ENCODE measurements at places on chromosomes 7 and 10.

GRCh38 chr7:105775580-105775979, 100.8 kb downstream of the ATXN7L1 start:
- DNase-seq, result no peak

GRCh38 chr7:102387064-102387463, 9.1 kb upstream of the PRKRIP1 start:
- DNase-seq, result no peak

DNA sequence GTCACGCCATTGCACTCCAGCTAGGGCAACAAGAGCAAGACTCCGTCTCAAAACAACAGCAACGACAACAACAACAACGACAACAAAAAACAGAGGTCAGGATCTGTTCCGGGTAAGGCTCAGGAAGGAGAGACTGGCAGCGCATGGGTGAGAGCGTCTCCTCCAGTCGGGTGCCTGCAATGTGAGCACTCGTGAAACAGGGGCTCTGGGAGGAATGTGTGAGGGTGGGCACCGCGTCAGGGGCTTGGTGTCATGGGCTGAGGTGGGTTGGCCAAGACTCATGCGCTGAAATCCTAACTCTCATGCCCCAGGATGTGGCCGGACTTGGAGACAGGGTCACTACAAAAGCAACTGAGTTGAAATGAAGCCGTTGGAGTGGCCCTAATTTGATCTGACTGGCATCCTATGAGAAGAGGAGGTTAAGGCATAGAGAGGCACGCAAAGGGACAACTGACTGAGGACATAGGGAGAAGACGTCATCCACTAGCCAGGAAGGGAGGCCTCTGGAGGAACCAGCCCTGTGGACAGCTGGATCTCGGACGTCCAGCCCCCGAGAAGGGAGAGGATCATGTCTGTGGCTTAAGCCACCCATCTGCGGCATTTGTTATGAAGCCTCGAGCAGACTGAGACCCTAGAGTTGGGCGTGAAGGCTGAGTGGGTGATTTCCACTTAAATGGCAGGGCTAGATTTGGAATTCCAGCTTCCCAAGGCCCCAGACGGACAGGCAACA, 241.5 kb upstream of the PITRM1 start:
- DNase-seq, result no peak

DNA sequence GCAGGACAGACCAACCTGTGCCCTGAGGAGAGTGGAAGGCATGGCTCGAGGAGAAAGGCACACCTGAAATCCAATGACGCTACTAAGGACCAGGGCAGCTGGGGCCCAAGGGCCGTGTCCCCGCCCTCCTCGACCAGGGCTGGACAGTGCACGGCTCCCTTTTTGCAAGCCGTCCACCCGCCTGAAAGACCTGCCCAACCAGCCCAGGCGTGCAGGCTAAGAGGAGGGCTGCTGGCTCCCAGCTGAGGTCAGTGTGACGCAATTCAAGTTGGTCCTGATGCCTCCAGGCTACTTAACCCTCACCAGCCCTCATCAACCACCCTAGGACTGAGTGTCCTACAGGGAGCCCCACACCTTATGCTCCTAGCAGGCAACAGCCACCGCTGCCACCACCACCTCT, 69.3 kb downstream of the DLG5 start:
- DNase-seq, result no peak

DNA sequence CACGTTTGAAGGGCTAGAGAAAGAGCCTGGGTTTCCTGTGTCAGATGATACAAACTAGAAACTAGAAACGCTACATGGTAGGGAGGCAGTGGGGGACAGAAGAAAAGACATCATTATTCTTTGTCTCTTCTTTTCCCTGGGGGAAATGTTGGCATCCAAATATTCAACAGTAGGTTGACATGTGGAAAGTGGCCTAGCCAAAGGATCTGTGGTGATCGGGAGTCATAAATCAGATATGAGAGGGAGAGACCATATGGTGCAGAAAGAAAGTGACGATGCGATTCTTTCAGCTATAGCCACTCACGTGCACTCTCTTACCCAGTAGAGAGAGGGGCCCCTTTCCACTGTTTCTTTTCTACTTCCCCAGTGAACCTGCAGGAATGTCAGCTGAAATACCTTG, 964.7 kb downstream of the LRMDA start:
- peak; percentile 18 for DNase-seq

DNA sequence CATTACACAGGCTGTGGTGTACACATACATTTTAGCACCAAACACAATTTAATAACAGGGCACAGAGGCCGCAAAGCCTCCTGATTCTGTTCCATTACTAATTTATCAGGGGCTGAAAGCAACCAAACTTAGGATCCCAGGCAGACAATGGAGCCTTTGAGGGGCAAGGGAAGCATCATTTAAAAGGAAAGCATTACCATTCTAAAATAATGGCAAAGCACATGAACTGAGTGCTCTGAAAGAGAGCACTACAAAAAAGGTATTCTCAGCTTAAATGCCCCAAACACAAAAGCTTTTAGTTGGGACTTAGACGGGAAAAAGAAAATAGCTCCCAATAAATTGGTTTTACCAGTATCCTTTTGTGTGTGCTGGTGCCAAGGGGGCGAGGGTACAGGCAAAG, 282.0 kb upstream of the ETV1 start:
- no peak for DNase-seq

- no peak for DNase-seq
Observed at GRCh38 chr10:129332476-129332875, 134.6 kb upstream of the MGMT start.

DNA sequence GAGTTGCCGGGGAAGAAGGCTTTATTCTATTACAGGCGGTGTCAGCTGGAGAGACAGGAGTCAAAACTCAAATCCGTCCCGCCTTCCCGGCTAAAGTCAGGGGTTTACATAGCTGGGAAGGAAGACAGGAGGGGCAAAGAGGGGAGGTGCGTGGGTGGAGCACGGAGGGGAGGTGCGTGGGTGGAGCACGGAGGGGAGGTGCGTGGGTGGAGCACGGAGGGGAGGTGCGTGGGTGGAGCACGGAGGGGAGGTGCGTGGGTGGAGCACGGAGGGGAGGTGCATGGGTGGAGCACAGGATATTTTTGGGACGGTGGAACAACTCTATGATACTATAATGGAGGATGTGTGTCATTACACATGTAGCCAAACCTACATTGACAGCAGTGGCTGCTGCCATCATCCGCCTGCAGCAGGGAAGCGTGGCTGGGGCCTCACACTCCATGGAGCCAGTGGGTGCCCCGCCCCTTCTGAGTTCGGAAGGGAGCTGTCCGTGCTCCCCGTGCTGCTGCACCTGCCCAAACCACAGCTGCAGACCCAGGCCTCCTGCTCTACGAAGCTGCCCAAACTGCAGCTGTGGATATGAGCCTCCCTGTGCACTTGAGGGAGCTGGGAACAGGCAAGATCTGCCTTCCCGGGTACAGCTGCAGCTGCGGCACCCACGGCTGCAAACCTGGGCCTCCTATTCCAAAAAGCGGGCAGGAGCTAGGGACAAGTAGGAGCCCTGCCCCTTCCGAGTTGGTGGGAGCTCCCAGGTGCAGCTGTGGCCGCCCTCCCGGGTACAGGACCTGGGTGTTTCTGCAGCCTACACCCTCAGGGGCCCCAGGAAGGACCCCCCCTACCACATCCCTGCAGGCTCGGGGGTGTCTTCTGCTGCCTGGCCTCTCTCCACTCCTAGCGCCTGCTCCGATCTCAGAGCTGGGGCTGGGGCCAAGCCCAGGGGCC, 119.4 kb downstream of the DYNC2I1 start:
- DNase-seq, result no peak

GRCh38 chr10:18179891-18180290, 39.7 kb downstream of the CACNB2 start:
- peak; percentile 69 for DNase-seq

- DNase-seq, result no peak
Observed at GRCh38 chr10:110625356-110625894, 18.7 kb upstream of the RBM20 start.

GRCh38 chr10:90855126-90855525, 2.7 kb downstream of the HTR7 start:
- DNase-seq, result no peak

- DNase-seq, result no peak
Observed at GRCh38 chr10:117616179-117616578, 73.6 kb downstream of the EMX2 start.

GRCh38 chr7:30556840-30557239, 37.8 kb upstream of the GARS1 start:
- DNase-seq, result peak; percentile 32

DNA sequence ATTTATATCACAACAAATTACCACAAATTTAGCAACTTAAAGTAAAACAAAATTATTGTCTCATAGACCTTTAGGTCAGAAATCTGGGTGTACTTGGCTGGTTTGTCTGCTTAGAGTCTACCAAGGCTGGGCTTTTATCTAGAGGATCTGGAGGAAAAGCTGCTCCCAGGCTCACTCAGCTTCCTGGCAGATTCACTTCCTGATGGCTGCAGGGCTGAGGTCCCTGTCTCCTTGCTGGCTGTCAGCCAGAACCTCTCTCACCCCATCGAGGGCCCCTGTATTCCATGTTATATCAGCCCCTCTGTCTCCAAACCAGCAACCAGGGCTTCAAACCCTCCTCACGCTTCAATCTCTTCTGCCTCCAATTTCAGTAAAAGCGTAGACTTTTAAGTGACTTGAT, 734.9 kb downstream of the NRG3 start:
- no peak for DNase-seq

DNA sequence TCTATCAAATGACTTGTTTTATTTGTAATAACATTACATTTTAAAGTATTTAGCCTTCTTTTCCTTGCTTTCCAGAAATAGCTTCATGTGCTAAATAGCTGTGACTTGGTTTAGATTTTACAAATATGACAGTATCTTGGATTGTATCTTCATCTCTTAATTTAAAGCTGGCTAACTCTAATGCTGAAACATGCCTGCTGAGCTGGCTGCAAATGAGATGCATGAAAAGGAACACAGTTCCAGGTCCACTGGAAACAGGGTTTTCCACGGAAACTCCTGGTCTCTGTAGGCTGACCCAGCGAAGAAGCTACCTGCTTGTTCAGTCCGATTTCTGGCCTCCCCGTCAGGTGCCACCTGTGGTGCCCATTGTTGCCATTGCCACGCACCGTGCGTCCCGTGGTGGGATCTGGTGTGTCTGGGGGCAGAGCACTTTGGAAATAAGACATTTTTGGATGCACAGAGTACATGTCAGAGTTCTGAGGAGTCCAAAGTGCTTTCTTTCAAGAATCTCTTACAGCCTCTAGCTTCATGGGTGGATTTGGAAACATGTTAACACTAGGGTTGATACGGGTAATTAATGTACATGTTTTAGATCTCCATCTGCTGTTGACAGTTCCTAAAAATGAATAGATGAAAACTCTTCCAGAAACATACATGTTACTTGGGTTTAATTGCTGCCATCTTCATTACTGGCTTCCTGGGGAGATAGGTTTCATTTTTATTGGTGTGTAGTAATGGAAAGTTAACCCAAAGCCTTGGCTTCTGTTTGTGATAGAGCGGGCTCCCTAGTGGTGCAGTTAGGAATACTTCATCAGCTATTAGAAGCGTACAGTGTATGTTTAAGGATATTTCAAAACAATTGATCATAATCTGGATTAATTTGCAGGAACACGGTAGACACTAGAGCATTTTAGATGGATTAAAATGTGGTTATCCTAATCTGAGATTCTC, 45.0 kb downstream of the SHH start:
- no peak for DNase-seq

DNA sequence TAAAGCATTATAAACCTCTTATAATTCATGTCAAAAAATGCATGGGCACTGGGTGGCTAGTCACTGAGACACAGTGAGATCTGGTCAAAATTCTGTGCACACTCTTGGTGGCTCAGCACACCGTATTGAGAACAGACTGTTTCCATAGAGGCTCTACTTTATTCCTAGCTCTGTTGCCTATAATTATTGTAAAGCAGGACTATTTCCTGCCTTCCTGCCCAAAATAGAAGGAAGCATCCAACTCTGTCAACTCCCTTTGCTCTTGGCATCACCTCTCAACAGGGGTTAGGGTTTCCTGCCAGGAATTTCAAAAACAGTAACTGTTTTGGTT, 45.1 kb downstream of the PTN start:
- no peak for DNase-seq

DNA sequence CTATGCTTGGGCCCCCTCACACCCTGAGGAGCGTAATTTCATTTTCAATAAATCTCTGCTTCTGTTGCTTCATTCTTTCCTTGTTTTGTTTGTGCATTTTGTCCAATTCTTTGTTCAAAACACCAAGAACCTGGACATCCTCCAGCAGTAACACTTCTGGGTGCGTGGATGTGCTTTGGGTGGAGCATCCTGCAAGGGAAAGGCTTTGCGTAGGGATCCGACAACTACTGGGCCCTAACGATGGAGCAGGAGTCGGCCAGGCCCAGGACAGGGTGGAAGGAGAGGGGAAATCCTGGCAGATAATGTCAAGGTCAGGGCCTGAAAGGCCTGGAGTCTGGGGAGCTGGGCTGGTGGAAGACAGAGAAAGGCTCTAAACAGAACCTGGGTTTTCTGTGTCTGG, 231.8 kb downstream of the ADAM12 start:
- no peak for DNase-seq

- DNase-seq, result no peak
Observed at GRCh38 chr7:31478721-31479120, 35.2 kb upstream of the ITPRID1 start.

- peak; percentile 89 for DNase-seq
Observed at GRCh38 chr7:24821045-24821753, 63.9 kb upstream of the GSDME start.

- no peak for DNase-seq
Observed at GRCh38 chr7:74403521-74404387, 50.0 kb upstream of the GTF2IRD1 start.

DNA sequence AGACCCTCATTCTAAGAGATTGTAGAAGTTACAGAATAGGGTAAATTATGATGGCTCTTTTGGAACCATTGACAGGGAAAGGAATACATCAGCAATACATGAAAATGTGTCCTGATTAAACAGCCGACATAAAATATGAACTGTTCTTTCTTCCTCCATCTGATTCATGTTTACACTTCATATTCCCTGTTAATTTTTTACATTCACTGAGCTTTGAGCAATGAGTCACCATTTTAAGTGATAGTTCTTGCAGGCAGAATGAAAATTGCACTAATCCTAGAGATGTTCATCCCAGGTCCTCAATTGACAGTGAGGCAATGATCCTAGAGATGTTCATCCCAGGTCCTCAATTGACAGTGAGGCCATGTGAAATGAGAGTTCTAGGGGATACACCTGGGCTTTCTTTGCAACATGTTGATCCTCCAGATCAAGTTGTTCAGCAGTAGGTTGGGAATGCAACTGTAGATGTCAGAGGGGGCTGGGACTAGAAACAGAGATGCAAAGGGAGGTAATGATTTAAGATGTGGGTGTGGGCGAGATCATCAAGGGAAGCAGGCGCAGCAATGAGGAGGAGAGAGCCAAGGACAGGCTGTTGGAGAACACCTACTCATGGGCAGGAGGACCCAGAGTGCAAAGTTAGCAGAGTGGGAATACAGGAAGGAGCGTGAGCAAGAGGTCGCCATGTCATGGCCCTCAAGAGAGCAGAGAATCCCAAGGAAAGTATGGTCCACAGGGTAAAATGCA, 138.7 kb downstream of the ZNF365 start:
- DNase-seq, result peak; percentile 56

DNA sequence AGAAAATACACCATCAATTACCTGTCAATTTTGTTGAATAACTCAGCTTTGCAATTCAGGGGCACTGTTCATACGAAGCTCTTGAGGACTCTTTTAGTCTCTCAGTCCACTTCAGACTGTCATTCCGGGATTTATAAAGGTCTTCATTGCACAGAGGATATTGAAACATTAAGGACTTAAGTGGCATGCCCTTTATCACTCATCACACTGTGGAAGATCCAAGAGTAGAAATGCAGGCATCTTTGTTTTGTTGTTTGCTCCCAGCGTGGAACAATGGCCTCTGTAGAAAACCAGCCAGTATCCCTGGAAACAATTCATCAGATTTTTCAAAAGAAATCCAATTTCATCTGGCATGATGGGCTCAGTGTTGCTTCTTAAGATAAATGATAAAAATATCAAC, 66.3 kb upstream of the LRGUK start:
- no peak for DNase-seq

- DNase-seq, result no peak
Observed at GRCh38 chr7:105101864-105102263, 87.9 kb downstream of the KMT2E start.
